ENCODE measurements at places on chromosomes 1 and 21.

GRCh38 chr1:93829061-93829460 is 49.9 kb downstream of the DNTTIP2 start:
- no peak for DNase-seq

GRCh38 chr1:10693497-10694273 is 102.8 kb downstream of the CASZ1 start:
- peak; percentile 59 for DNase-seq

- no peak for DNase-seq
Observed at GRCh38 chr1:99786751-99787501, 20.5 kb upstream of the FRRS1 start.

DNA sequence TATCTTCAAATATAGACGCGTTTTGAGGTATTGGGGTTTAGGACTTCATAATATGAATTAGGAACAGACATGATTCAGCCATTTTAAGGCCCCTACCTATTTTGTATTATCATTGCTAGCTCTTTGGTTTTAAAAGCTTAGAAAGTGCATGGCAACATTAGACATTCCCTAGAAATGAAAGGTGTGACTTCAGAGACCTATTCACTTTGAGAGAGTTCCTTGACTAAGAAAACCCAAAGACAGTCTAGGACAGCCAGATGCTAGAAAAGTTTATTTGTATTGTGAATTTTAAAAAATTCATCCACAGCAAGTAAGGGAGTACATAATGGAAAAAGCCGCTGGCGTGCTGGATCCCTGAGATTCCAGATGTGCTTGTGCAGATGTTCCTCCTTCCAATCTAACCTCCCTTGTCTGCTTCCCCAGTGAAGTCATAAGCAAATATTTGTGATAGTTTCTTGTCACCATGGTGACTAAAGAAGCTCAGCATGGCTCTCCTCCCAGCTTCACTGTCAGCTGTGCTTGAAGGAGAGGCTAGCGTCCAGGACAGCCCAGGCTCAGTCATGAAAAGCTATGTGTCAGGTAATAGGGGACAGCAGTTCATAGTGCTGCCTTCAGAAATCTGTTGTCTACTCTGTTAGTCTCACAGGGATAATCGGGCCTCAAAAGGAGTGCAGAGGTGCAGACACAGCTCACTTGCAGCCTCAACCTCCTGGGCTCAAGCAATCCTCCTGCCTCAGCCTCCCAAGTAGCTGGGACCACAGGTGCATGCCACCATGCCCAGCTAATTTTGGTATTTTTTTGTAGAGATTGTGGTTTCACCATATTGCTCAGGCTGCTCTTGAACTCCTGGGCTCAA is 34.8 kb downstream of the KPNA6 start:
- no peak for DNase-seq

GRCh38 chr1:22753481-22753971 is 42.9 kb downstream of the EPHB2 start:
- no peak for DNase-seq

- DNase-seq: no peak
Observed at GRCh38 chr1:238653693-238654321, 732.6 kb upstream of the CHRM3 start.
